MM.1S (cell line): ENCODE measurements at places on chromosomes 3 and 15.

DNA sequence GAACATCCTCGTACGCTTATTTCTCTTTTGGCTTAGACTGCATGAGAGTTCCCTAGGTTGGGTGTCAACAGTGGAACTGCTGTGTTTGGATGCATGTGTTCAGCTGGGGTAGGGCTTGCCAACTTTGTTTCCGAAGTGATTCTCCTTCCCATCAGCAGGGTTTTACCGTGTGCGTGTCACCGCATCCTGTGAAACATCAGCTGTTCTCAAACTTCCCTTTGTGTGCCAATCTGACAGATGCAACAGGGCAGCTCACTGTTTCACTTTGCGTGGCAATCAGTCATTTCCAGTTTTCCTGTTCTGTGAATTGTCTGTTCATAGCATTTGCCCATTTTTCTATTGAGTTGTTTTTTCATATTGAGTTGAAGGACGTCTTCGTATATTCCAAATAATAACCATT lies 218.8 kb downstream of the VPS13C start:
- peak; percentile 34 for DNase-seq

GRCh38 chr15:74170071-74170844 lies 3.3 kb upstream of the ISLR start:
- no peak for DNase-seq

DNA sequence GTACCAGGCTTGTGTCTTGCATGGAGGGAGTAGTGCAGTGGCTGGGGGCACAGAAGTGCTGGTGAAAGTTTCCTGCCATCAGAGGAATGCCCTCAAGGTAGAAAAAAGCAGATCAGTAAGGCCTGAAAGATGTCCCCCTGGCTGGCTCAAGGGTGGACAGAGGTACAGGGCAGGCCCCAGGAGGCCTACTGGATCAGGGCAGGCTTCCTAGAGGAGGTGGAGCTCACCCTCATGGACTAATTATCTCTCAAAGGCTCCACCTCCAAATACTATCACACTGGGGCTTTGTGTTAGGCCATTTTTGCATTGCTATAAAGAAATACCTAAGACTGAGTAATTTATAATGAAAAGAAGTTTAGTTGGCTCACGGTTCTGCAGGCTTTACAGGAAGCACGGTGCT lies 7.8 kb downstream of the SPSB4 start:
- no peak for DNase-seq

- no peak for DNase-seq
These were observed 369.8 kb downstream of the TBC1D5 start for GRCh38 chr3:17372362-17373210.

DNA sequence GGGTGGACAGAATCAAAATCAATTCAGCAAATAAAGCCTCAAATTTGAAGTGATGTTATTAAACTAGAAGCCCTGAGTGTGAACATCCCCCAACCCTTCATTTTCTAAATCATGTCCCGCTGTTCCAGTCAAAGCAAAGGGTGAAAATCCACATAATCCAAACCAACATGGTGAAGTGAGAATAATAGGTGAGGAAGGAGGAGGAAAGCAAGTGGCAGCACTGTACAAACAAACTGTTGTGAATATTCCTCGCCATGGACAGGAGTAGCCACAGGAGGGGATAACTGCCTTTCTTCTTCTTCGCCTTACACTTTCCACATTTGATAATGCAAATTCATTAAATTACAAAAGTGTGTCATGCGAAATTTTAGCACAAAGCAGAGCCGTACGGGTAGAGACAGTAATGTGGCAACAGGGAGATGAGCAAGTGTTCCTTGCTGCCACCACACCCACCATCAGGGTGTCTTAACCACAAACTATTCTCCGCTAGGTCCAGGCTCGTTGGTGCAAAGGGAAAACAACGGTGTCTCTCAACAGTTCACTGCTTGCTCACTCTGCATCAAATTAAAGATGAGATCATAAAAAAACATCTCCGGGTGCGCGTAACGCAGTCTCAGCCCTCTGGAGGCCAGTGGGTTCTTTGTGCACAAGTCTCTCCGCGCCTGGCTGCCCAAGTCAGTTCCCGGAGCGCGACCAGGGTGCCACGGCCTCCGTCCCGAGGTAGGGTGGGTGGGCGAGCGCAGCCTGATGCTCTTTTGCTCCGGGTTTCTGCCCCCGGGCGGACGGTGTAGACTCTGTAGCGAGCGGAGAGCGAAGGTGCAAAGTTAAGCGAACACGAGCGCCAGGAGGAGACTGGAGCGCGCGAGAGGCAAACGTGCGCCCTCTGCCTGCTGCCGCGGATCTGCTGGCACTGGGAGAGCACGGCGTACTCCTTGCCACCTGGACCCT lies 6.7 kb downstream of the EPHA3 start:
- peak; percentile 72 for DNase-seq

GRCh38 chr3:123318374-123318773 lies 116.6 kb downstream of the SEC22A start:
- DNase-seq, result no peak
